Activated T-cell treated with anti-CD3 and anti-CD28 coated beads for 24 hours (primary cell): ENCODE measurements at places on chromosomes 6 and 20.

GRCh38 chr6:101770116-101770515 is 376.6 kb downstream of the GRIK2 start:
- DNase-seq, result no peak

- DNase-seq, result no peak
Measured at GRCh38 chr6:143759666-143760065, 81.9 kb downstream of the PHACTR2 start.

GRCh38 chr6:88499845-88500699 is 333.9 kb upstream of the CNR1 start:
- DNase-seq, result no peak

- no peak for DNase-seq
Measured at GRCh38 chr6:38320843-38321242, 318.9 kb downstream of the BTBD9 start.

GRCh38 chr20:48047447-48047846 is 262.2 kb upstream of the SULF2 start:
- no peak for DNase-seq

DNA sequence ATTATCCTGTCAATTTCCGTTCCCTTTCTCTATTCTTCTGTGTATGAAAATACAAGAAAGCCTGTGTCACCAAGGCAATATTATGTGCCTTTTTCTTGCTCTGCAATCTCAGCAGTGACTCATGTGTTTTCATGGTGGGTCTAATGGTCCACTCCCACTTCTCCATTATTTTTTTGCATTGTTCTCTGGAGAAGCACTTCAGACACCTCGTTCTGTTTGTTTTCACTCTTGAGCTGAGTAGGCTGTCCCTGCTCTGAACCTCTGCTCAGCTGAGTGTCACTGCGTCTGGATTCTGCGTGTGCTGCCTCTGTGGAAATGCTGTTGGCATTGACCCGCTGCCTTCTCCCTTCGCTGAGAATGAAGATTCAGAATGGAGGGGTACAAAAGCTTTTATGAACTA is 230.6 kb downstream of the TMEM242 start:
- DNase-seq, result no peak

- DNase-seq, result no peak
Measured at GRCh38 chr6:91366781-91367180, 779.9 kb upstream of the MAP3K7 start.

- DNase-seq, result no peak
Measured at GRCh38 chr6:20833881-20834515, 299.7 kb downstream of the CDKAL1 start.

DNA sequence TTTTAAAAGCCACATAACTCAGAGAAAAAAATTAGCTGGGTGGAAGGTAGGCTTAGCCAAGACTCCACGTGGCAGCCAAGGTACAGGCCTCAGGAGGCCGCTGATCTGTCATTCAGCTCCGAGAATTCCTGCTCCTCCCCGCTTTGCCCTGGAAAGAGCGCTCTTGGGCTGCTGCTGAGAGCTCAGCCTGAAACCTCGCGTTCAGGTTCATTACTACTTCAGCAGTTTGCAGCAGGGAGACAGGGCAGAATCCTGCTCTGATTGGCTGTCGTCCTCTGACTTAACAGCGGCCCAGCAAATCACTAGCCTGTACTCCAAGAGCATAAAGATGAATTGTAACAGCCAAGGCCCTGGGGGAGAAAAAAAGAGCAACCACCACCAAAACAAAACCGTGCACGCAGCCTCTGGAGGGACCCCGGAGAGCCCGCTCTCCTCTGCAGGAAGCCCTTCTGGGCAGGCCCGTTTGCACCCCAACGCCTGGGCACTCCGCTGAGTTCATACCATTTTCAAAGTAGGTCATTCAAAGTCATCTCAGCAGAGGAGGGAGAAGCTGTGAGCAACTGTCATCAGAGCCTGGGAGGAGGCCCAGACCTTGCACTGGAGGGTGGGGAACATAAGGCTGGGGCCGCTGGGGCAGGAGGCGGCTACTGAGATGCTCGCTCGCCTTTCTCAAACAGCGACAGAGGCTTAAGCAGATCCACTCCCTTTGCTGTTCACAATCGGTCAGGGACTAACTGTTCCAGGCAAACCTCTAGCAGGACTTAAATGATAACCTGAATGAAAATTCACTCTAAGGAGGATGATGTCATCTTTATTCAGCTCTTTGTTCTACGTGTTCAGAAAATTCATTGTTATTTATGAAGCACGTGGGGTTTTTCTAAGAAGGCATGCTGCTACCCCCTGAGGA is 42.3 kb upstream of the ATXN1 start:
- DNase-seq, result no peak

DNA sequence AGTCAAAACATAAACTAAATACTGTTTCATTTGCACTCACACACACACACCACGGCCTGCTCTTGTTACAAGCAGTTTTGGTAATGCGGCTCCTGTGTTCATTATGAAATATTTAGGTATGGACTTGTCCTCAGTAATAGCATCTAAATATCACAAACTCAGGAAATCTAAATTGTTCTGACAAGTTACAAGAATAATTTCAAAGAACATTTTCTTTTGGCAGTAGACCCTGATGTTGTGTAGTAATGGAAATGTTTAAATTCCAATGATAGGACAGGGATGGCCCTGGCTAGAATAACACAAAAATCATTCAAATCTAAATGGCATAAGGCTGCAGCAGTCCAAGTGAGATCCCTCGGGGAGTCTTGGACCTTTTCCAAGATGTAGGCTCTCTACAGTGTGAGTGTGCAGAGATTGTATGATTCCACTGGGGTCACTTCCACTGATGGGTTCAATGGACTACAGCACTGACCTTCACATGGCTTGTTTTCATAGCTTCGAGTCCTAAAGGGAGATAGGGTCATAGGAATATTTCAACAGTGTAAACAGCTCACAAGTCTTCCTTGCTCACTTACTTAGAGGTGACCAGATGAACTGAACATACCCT is 210.6 kb upstream of the PLCB4 start:
- DNase-seq, result no peak

- no peak for DNase-seq
Measured at GRCh38 chr6:51842061-51842803, 245.2 kb downstream of the PKHD1 start.

DNA sequence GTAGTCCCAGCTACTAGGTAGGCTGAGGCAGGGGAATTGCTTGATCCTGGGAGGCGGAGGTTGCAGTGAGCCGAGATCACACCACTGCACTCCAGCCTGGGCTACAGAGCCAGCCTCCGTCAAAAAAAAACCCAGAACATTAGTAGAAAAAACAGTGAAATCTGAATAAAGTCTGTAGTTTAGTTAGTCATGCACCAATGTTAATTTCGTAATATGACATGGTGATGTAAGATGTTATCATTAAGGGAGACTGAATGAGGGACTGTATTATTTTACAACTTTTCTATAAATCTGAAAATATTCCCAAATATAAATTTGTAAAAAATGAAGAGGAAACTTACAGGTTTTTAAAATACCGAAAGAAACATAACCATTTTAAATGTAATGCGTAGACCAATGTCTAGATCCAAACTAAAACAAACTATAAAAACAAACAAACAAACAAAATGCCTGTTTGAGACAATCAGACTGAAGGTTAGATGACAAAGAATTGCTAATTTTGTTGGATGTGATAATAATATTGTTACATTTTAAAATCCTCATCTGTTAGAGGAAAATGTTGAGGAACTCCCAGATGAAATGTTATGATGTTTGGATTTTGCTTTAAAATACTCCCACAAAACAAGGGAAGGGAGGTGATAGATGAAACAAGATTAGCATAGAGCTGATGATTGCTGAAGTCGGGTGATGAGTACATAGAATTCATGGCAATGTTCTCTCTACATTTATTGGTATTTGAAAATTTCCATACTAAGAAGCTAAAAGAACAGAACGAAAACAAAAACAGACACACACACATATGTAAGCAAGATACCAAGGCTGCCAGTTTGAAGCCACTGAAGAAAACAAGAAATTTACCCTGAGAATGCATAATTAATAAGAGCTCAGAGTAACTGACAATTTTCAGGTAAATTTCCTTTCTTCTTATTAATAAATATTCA is 1.8 kb downstream of the GSTA4 start:
- DNase-seq, result no peak

- no peak for DNase-seq
Measured at GRCh38 chr6:159342146-159342545, 172.9 kb downstream of the FNDC1 start.

- no peak for DNase-seq
Measured at GRCh38 chr6:97086781-97087180, 162.3 kb downstream of the KLHL32 start.

DNA sequence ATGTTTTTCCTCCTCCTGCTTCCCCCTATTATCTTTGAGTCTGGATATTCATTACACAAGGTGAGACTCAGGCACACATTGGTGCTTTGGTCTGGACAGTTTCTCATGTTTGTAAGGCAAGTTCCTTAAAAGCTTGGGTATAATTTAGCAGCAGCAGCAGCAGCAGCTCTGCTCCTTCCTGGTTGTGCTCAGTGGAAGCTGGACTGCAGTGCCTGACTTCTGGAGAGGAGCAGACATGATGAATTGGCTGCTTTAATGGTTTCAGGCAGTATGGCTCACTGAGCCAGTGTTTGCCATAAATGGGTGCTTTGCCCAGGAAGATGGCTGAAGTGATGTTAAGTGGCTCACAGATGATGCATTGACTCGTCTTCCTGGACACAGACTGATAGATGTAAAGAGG is 32.4 kb downstream of the SLC9A8 start:
- no peak for DNase-seq

- DNase-seq, result no peak
Measured at GRCh38 chr20:41671143-41671542, 53.0 kb upstream of the CHD6 start.

DNA sequence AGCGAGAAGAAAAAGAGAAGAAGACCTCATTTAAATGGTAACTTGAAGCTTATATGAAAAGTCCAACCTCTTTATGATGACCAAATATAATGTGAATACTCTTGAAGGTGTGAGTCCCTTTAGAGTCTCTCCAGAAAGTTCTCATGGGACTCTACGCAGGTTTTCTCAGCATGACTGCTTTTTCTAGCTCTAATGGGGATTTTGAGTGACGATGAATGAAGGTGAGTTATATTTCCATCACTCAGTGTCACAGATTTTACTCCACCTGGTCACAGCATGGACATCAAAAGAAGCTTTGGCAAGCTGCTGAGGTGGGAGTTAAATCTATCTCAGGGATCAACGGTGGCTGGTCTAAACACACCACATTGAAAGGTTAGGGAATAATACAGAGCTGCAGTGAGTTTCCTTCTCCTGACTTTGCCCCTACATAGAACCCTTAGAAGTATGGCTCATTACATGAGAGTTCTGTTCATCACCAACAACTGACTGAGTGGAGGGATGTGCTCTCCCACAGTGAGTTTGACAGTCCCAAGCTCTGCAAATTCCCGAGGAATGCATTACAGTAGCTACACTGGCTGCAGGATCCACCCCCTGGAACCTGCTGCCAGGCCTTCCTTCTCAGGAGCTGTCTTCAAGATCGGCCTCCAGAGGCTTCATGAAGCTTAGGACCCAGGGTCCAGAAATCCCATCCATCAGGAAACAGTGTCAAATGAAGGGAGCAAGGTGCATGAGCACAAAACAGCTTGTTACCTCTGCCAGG is 126.8 kb downstream of the FOXC1 start:
- DNase-seq, result no peak

GRCh38 chr6:30554962-30555815 is 1.1 kb downstream of the GNL1 start:
- DNase-seq, result no peak

GRCh38 chr6:125781314-125781868 is 9.4 kb upstream of the NCOA7 start:
- DNase-seq, result no peak

GRCh38 chr6:17031961-17032360 is 69.9 kb upstream of the STMND1 start:
- DNase-seq, result no peak
